ENCODE measurements at places on chromosomes 11 and 22.

- DNase-seq = no peak
Observed at GRCh38 chr11:726278-727220, 20.5 kb downstream of the EPS8L2 start.

DNA sequence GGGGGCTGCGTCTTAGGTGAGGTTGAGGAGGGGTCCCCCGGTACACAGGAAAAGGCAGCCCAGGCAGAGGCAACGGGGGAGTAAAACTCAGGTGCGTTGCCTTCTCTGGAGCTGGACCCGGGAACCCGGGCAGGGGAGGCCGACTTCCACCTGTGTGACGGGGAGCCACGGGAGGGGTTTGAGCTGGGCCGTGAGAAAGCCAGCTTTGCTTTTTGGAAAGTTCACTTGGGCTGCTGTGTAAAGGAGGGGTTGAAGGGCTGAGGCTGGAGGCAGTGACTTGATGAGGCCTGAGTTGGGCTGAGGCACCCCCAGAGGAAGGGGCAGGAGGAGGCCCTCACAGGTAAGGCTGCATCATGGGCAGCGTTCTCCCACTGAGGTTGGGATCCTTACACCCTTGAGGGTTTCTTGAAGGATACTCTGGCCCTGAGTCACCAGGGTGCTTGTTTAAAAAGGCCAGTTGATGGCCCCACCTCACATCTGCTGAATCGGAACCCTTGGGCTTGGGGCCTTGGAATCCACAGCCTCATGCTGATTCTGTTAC is 47.2 kb downstream of the CHRDL2 start:
- no peak for DNase-seq

- no peak for DNase-seq
Observed at GRCh38 chr11:312092-312816, 1.6 kb upstream of the IFITM1 start.

DNA sequence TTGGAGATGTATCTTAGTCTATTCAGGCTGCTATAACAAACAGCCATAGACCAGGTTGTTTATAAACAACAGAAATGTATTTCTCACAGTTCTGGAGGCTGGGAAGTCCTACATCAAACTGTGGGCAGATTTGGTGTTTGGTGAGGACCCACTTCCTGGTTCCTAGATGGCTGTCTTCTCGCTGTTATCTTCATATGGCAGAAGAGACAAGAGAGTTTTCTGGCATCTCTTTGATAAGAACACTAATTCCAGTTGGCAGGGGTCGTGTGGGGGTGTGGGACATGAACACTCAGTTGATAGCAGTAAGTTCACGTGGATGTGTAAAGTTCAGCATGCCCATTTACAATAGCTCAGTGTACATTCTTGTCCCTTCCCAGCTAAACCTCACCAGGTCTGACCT is 41.3 kb upstream of the HMGXB4 start:
- no peak for DNase-seq

DNA sequence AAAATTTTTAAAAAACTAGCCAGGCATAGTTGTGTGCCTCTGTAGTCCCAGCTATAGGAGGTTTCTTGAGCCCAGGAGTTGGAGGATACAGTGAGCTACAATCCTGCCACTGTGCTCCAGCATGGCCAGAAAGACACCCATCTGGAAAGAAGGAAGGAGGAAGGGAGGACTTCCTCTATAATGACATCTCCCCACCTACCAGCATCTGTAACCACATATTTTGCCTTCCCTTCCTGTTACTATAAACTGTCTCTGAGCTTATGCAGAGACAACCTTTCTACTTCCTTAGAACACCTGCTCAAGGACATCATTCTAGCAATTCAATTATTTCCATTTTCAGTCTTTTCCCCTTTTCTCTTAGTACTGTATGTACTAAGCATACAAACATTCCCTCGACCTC is 2.2 kb upstream of the NUP160 start:
- no peak for DNase-seq
